Fibroblast of skin of left biceps (primary cell): ENCODE measurements at places on chromosomes 7 and 10.

DNA sequence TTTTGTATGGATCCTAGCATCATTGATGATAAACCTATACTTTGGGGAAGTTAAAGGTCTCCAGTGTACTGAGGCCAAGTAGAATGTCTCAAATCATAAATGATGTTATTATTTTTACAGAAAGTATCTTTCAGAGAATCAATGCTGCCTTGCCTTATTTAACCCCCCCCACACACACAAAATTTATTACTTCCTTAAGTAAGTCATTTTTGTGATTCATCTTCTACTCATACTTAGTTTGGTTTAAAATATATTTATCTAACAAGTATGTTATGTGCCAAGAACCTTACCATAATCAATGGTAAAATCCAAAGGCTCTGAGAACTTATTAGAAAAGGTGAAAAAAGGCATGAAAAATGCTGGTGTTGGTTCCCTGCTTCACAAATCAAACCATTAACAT is 18.8 kb upstream of the CLDN12 start:
- DNase-seq: no peak

DNA sequence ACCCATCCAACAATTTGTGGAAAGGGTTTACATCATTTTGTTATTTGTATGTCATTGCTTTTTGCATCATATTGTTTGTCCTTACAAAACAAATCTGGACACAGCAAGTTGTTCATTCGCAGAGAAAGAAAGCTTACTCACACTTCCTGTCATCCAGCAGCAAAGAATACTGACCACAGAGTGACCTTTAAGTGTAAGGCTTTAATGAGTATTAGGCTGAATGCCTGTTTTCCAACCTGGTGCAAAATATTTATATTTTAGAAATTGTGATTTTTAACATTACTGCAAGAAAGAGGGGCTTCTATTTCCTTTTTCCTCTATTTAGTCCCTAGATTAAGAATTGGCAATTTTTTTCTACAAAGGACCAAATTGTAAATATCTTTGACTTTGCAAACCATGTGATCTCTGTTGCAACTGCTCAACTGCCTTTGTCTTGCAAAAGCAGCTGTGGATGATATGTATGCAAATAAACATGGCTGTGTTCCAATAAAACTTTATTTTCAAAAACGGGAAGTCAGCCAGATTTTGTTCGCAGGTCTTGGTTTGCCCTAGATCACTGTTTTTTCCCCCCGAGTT is 27.8 kb upstream of the ITGB1 start:
- DNase-seq: no peak

DNA sequence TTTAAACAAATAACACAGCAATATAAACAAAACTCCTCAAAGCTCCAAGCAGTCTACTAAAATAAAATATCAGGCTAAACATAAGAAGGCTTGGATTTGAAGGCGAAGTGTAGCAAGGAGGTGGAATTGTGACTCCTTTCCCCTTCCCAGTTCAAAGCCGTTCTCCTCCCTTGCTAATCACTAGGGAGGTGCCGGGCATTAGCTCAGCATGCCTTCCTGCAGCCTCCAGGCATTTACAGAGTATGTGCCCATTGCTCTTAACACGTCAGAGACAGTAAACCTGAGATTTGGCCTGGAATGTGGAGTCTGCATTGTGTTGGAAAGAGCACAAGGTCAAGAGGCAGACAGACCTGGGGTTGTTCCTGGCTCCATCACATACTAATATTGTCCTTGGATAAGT is 15.6 kb downstream of the CNNM1 start:
- DNase-seq: no peak

DNA sequence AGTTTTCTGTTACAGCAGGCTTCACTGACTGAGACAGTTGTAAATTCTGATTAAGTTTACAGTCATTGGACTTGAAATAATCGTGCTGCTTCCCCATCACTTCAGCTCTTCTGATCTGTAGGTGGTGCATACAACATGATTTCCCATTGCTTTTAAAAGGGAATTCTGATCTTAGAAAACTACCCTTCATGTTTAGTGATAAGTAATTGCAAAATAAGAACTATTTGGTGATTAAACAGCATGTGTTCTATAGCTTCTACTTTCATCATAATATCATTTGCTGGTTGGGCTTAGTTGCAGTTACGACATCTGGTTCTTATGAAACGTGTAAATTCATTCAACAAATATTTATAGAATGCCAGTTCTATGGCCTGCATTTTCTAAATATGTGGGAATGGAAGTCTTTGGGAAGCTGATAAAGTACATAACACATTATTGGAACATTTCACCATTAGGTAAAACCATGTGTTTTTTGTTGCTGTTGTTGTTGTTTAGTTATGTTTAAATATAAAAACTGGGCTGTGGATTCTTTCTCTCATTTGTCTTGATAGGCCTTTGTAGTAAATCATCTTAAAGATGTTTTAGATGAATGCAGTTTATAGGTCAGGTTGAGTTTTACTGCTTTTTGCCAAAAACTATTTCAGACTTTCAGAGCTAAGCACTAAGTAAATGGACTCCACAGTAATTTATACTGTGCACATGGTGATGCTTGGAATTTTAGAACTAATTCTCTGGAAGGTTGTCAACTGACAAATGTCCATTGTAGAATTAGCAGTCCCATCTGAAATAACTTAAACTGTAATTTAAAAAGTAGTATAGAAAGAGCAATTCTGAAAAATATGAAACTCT is 13.1 kb downstream of the GNAI1 start:
- DNase-seq: peak; percentile 91

GRCh38 chr10:97217299-97217698 is 31.5 kb upstream of the SLIT1 start:
- no peak for DNase-seq

- DNase-seq: no peak
Observed at GRCh38 chr10:4781955-4782354, 44.1 kb upstream of the AKR1E2 start.

- DNase-seq: no peak
Observed at GRCh38 chr10:12228851-12229250, 32.9 kb downstream of the CDC123 start.

GRCh38 chr7:140316165-140316661 is 82.1 kb downstream of the SLC37A3 start:
- peak; percentile 6 for DNase-seq

- DNase-seq: no peak
Observed at GRCh38 chr7:21547501-21547900, 4.7 kb downstream of the DNAH11 start.

- no peak for DNase-seq
Observed at GRCh38 chr7:11430112-11430511, 401.9 kb downstream of the THSD7A start.

DNA sequence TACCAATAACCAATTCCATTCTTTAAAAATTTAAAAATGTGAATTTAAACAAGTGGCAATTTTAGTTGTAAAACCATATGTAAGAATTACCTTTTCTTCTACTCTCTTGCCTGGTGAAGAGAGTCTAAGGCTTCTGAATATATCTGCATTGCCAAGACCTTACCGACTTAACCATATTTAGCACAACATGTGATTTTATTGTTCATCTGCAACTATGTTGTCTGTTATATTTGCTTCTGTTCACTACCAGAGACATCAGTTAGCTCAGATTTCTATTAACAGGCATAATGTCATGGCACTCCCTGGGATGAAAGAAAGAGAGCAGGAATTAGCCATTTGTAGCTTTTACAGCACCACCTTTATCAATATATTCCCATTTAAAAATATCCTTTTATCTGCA is 55.3 kb downstream of the CHN2 start:
- no peak for DNase-seq

DNA sequence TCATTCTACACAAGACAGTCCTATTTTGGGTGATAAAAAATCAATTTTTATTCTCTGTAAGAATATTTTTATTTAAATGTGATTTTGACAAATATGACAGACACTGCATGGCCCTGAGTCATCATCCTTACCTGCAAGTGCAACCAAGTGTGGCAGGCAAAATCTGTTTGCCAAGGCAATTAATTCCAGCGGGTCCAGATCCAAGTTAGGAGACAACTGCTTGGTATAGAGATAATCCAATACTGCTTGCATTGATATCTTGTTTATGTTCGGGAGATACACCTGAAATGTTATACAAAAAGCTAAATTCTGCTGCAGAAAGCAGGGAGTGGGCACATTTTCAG is 66.2 kb downstream of the RHOBTB1 start:
- DNase-seq: no peak

- no peak for DNase-seq
Observed at GRCh38 chr10:99360934-99361333, 31.8 kb downstream of the CNNM1 start.

DNA sequence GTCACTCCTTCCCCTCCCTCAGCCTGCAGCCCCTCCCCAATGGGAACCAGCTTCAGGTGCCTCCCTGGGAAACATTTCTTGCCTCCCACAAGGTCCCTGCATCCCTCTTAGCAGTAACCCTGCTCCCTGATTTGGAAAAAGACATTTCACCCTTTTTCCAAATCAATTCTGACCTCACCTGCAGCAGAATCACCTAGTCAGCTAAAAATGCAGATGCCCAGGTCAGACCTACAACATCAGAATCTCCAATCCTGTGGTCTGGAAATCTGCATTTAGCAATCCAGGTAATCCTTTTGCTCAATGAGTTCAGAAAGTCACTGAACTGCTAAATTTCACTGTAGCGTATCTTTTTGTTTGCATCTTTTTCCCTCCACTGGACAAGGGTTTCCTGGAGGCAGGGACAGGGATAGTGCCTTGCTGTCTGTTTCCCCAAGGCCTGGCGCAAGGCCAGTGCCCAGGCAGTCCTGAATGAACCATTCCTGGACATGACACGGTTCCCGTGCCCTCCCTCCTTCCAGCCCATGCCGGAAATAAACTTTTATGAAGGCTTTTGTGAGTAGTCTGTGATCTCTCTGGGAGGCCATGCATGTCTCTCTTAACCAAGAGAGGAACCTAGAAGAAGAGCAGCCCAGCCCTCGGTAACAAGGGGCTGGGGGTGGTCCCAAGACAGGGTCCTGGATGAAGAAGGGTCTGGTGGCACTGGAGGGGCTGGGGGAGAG is 44.0 kb downstream of the COL13A1 start:
- no peak for DNase-seq

DNA sequence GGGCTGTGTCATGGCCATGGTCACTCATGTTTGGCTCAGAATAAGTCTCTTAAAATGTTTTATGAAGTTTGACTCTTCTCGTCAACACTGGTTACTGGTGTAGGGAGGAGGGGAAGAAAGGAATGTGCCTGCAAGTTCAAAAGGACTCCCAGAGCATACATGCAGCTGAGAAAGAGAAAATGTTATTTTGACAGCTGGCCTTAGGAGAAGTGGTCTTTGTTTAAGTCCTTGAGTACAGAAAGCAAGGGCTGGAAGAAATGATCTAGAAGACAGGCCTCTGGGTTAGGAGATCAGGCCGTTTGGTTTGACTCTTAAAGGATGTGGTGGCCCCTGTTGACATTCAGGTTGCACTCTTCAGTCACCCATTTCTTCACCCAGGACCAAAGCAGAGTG is 245.5 kb downstream of the REEP3 start:
- no peak for DNase-seq

- DNase-seq: no peak
Observed at GRCh38 chr10:2850202-2850601, 217.1 kb upstream of the PFKP start.

GRCh38 chr10:70374775-70375614 is 7.4 kb downstream of the LRRC20 start:
- DNase-seq: no peak

DNA sequence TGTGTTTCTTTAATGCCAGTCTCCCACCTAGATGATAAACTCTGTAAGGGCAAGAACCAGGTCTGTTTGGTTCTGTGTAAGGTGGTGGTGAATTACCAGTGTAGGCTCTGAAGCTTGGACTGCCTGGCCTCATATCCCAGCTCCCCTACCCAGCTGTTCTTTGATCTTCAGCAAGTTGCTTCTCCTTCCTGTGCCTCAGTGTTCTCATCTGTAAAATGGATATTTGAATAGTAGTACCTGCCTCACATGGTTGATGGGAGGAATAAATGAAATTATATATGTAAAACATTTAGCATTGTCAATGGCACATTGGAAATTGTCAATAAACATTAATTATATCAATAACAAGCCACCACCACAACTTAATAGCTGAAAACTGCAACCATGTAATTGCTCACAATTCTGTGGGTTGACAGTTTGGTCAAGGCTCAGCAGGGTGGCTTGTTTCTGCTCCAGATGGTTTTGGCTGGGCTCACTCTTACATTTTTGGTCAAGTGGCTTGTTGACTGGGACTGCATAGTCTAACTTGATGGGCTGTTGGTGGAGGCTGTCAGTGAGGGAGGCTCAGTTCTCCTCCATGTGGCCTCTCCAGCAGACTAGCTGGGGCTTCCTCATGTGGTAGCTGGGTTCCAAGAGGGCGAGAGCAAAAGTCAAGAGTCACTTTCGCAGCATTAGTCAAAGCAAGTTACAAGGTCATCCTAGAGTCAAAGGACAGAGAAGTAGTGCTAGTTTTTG is 84.5 kb upstream of the DUSP5 start:
- no peak for DNase-seq

DNA sequence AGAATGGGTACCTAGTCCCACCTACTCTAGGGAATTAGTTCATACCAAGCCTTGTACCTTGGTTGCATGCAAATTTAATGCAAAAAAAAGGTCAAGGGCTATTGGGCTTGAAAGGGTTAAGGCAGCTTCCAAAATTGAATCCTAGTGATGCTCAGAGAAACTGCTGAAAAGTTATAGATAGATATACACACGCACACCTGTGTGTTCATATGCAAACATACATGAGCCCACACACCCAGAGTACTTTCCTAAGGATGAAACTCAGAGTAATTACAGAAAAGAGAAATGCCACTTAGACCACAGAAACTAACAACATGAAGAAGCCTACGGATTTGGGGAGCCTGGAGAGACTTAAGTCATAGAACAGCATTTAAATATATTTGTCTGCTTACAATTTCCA is 1.5 kb downstream of the SLC25A13 start:
- no peak for DNase-seq

DNA sequence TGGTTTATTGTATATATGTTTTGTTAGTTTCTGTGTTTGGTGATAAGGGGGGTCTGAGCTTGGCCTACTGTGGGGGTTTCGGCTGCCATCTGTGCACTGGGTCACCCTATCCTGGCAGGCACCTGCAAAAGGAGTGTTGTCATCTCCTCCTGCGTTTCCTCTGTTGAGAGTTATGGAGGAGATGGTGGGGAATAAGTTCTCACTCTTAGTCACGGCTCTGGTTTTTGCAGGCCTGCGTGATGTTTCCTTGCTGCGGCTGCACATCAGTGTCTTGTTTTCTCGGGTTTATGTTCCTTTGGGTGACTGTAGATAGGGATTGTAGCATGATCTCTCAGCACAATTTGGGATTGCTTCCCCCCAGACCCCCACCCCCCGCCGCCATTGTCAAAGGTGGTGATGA is 36.8 kb downstream of the CCM2 start:
- DNase-seq: no peak

DNA sequence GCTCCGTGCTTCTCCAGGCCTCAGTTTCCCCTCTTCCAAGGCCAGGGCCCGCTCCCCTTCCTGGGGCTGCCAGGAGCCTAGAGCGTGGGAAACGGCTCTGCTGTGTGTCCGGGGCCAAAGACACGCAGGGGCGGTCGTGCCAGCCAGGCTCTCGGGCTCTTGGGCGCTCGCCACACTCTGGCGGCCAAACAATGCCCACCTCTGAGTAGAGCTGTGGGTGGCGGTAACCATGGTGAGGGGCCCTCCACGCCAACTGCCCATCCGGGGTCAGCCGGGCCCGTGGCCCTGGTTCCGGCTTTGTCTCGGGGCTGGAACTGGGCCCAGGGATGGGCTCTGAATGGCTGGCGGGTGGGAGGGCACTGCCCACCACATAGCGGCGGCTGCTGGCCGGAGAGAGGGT is 16.0 kb downstream of the GRIFIN start:
- no peak for DNase-seq
